ENCODE measurements at places on chromosomes 4 and X. TPM values are rescaled to one million over a fixed set of nuclear protein-coding genes. Genes with fewer than 3 reads are reported as not detected.

DNA sequence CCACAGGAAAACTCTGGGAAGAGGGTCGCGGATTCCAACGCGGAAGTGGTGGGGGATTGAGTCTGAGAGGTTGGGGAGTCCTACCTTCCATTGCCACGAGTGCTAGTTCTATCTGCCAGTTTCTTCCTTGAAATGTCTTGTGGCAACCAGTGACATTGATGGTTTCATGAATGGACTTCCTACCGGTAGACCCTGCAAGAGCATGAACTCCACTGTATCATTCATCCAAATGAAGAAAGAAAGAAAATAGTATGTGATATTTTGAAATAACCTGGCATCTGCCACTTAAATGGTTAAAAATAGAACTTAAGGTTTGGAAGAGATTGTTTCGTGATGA is 1.1 kb upstream of the SLC10A7 start:
- DNase-seq: no peak

GRCh38 chrX:42089031-42089430 is 165.7 kb upstream of the CASK start:
- no peak for DNase-seq

DNA sequence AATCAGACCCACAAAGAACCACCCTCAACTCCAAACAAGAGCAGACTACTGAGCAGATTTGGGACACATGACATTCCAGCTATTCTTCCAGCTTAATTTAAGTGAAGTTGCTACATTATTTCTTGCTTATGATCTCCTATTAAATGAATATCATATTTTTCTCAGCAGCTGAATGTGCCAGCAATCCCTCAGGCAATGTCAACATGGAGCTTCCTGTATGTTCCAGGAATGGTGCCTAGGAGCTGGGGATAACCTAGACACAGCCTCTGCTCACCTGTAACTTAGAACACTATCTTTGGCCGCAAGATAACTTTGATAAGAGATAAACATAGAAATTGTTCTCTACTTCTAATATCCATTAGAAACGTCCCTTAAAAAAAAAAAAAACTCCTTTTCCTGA is 274.4 kb upstream of the RASGEF1B start:
- DNase-seq: no peak

PASD1 gene
- not detected for polyA plus RNA-seq

TGIF2LX gene
- not detected for polyA plus RNA-seq

Measured in AG04450 (cell line).